ENCODE measurements at places on chromosomes 13 and 19.

- no peak for DNase-seq
Observed at GRCh38 chr19:38657633-38658222, 10.3 kb downstream of the ACTN4 start.

GRCh38 chr13:102234618-102235017, 167.2 kb downstream of the FGF14 start:
- no peak for DNase-seq

DNA sequence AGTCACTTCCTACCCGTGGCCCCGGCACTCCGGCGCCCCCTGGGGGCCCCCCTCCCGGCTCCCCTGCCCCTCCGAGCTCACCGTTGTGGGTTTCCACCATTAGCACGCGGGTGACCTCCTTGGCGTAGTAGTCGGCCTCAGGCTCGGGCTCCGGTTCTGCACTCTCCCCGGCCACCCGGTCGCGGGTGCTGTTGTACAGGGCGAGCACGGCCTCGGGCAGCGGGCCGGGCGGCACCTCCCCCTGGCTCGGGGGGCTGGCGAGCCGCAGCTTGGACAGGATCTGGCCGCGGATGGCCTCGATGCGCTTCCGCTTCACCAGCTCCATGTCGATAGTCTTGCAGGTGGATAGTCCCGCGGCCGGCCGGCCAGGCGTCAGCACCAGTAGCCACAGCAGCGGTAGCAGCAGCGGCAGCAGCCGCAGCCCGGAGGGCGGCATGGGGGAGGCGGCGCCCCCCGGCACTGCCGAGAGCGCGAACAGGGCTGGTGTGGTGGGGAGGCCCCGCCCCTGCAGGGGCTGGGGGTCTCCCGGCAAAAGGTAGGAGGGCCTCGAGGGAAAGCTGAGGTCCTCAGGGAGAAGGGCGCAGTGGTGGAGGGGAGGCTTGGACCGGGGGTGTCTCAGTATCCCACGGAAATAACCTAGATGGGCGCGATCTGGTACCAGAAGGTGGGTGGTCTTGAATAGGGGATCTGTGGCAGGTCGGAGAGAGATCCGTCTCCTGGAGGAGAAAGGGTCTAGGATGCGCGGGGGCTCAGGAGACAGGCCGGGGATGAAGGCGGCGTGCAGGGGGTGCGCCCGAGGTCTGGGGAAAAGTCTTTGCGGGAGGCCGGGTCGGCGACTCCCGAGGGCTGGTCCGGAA, 885 bp downstream of the TGFB1 start:
- peak; percentile 56 for DNase-seq

- DNase-seq, result no peak
Observed at GRCh38 chr19:2231621-2232221, 4.4 kb downstream of the PLEKHJ1 start.

DNA sequence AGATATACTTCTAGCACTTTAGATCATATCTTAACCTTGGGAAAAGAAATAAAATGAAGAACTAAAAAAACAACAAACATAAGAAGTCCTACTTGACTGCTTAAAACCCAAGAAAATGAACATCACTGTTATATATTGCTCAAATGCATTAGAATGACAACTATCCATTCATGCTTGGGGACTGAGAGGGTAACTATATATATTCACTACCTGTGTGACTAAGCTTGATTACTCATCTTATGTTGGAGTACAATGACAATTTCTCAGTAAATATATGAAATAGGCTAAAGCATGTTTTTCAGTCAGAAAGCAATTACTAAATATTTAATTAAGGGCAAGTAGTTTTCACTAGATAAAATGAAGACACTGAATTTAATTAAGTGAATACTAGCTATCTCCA, 40.1 kb downstream of the ZC3H13 start:
- no peak for DNase-seq

- DNase-seq, result no peak
Observed at GRCh38 chr19:35509018-35509652, 4.3 kb downstream of the DMKN start.

GRCh38 chr19:35006342-35006998, 6.3 kb downstream of the GRAMD1A start:
- DNase-seq, result no peak

DNA sequence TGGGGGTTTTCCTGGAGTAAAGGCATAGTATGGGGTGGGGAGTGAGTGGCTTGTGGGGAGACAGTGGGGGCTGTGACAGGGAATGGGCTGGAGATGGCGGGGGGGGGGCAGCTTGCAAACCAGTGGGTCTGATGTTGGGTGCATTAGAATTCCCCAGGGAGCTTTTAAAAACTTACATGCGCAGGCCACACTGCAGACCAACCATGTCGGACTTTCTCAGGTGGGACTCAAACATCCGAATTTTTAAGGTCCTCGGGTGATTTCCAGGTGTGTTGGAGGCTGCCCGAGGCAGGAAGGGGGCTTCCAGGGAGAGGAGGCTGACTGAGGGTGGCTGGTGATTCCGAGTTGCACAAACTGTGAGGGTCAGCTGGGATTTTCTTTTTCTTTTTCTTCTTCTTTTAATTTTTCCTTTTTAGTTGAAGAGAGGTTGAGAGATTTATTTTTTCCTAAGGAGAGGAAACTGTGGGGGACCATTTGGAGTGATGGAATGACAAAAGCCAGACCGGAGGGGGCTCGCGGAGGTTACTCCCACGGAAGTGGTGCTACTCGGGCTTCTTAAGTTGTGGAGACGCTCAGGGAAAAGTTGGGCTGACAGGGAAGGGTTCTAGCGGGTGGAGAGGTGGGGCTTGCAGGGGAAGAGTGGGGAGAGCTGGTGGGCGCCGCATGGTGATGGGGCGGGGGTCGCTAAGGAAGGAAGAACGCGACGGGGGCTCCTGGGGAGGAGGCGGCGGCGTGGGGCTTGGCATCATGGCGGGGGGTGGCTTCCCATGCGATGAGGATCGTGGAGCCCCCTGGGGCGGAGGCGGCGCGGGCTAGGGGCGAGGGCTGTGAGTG, 997 bp upstream of the CACNG8 start:
- no peak for DNase-seq

GRCh38 chr13:29532821-29533220, 62.7 kb downstream of the SLC7A1 start:
- no peak for DNase-seq

DNA sequence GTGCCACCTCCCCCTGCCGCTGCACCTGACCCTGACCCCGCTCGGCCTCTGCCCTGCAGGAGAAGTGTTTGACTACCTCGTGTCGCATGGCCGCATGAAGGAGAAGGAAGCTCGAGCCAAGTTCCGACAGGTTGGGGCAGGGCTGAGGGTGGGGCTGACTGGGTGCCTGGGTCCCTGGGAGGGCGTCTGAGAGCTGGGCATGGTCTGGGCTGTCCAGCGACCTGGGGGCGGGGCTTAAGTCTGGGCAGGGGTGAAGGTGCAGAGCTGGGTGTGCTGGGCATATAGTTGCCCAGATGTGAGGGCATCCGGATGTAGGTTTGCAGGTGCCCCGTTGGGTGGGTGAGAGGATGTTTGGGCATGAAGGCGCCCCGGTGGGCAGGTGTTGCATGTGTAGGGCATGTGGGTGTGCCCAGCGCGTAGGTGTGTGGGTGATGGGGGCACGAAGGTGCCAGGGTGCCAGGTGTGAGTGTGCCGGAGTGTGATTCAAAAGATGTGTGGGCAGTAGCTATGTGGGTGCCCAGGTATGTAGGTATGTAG, 13.8 kb downstream of the MARK4 start:
- DNase-seq, result no peak

- peak; percentile 72 for DNase-seq
Observed at GRCh38 chr19:45514376-45515051, 7.2 kb downstream of the VASP start.

- DNase-seq, result no peak
Observed at GRCh38 chr13:80873589-80873988, 532.7 kb upstream of the SPRY2 start.

- DNase-seq, result no peak
Observed at GRCh38 chr13:113852536-113853517, 11.0 kb downstream of the GAS6 start.

DNA sequence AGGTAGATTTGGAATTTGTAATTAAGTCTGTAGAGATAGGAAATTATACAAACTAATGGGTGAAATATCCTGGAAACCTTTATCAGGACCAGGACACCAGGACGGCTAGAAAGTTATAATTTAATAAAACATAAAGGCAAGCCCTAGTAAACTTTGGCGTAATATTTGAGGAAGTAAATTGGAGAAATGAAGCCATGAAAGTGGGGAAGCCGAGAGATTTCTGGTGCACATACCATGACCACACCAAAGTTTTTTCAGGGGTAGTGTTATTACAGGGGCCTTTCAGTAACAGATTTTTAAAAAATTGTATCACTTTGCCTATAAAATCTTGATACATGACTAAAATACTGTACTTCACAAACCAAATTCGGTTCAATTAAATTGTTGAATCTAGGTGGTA, 54.7 kb upstream of the URAD start:
- no peak for DNase-seq

- no peak for DNase-seq
Observed at GRCh38 chr13:81319351-81319750, 978.4 kb upstream of the SPRY2 start.

- DNase-seq, result no peak
Observed at GRCh38 chr19:36060430-36060829, 5.7 kb downstream of the WDR62 start.

DNA sequence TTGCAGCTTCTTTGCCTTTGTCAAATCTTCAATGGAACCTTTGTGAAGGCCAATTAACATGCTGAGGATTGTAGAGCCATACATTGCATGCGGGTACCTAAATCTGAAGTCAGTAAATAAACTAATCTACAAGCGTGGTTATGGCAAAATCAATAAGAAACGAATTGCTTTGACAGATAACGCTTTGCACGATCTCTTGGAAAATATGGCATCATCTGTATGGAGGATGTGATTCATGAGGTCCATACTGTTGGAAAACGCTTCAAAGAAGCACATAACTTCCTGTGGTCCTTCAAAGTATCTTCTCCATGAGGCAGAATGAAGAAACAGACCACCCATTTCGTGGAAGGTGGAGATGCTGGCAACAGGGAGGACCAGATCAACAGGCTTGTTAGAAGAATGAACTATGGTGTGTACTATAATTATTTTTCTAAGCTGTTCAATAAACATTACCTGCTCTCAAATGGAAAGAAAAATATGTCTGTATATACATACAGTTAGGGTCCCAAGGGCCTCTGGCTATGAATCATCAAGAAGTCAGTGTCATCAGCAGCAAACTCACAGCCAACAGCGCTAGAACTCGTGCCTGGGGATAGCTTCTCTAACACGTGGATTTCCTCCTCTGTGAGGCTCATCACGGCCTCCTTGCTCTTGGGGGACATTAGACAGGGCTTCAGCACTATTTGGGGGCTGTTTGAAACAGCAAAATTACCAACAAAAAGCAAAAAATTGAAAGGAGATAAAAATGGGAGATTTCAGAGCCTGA, 2.9 kb upstream of the CD70 start:
- DNase-seq, result no peak

All from GF-D8 (cell line).